ENCODE measurements at places on chromosomes 5 and 9.

DNA sequence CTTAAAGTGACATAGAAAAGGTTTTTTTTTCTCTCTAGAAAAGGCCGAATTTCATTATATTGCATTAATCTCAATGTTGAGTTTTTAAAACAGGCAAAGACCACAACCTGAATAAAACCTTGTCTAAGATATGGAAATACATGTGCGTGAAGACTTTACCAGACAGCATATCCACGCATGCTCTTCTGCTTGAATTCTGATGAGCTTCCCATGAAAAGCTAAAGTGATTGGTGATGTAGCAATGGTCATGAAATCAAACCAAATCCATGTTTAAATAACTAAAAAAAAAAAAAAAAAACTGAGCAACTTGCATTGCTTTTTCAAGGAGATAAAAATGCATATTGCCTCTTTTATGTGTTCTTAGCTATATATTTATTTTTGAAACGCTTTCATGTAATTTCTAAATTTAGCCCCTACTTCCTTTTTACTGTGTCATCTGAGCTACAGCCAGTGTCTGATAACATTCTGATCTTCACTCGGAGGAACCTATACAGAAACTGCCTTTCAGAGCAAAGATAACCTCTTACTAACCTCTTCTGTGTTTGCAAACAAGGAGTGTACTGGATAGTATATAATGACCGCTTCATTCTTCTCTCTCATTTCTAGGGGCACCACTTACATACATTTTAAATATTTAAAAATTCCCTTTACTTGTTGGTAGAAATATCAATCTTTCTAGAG is 179.1 kb upstream of the GNA14 start:
- DNase-seq: no peak

DNA sequence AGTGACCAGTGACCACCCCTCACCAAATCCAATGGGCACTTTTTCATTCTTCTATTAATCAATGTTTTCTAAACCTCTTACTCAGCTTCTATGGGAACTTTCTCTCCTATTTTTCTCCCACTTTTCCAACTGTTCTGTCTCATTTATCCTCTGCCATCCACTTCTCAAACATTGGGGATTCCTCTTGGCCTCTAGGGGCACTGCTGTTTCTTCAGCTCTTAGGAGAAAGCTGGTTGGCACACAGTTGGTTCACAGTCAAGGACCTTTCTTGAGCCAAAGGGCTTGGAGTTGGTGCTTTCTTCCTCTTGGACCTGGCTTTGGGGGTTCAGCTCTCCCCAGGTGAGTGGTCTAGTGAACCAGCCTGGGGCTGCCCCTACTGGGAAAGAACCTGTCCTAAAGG is 112.2 kb upstream of the LHFPL2 start:
- DNase-seq: no peak

DNA sequence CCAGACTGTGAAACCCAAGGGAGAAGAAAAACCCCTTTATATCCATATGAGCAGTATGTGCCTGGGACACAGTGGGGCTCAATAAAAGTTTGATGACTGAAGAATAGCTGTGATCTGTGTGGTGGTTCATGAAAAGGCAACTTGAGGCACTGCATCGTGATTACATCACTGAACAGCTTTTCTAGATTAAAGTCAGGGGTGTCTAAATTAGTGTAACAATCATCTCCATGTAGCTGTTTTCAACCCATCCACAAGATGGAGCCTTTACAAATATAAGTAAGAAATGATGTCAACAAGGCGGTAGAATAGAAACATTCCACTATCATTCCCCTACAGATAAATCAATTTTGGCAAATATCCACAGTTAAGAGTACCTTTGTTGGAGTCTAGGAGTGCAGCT is 55.5 kb downstream of the PRRC1 start:
- DNase-seq: no peak

GRCh38 chr5:21862986-21863385 is 990.2 kb downstream of the CDH12 start:
- DNase-seq: no peak

- peak; percentile 88 for DNase-seq
These were observed 773 bp downstream of the SQSTM1 start for GRCh38 chr5:179821298-179822058.

GRCh38 chr5:128869970-128870369 is 95.3 kb upstream of the SLC27A6 start:
- no peak for DNase-seq

Data from activated naive CD4-positive, alpha-beta T cell treated with Interleukin-2 at 50 U/mL for 16 hours (primary cell).